ENCODE measurements at places on chromosomes 1 and 21. TPM values are rescaled to one million over a fixed set of nuclear protein-coding genes. Genes with fewer than 3 reads are reported as not detected.

COL6A2 gene
- 6.5 TPM for total RNA-seq

PLEKHG5 gene
- 52.8 TPM for total RNA-seq

RAB25 gene
- total RNA-seq, result not detected

GBP1 gene
- 40.2 TPM for total RNA-seq

RPTN gene
- not detected for total RNA-seq

ZMYM4 gene
- total RNA-seq, result 19.8 TPM

TNFAIP8L2 gene
- total RNA-seq, result not detected

FMO2 gene
- 0.32 TPM for total RNA-seq

GPR52 gene
- 1.9 TPM for total RNA-seq

RNU1-2 gene
- total RNA-seq, result 6,751 TPM

ADAMTS1 gene
- 20.7 TPM for total RNA-seq

PANK4 gene
- total RNA-seq, result 19.3 TPM

SASS6 gene
- 3.5 TPM for total RNA-seq

VCAM1 gene
- 84.6 TPM for total RNA-seq

DHCR24 gene
- 87.4 TPM for total RNA-seq

AMPD1 gene
- not detected for total RNA-seq

OR2T11 gene
- not detected for total RNA-seq

MLLT11 gene
- 2.0 TPM for total RNA-seq

PLEKHA6 gene
- total RNA-seq, result 4.3 TPM

All from bladder microvascular endothelial cell (primary cell).